Posterior cingulate gyrus (tissue), 11 donors: ENCODE measurements at places on chromosomes 7 and 10.

- DNase-seq = no peak
Observed at GRCh38 chr7:13179011-13179582, 491.7 kb downstream of the ARL4A start.

DNA sequence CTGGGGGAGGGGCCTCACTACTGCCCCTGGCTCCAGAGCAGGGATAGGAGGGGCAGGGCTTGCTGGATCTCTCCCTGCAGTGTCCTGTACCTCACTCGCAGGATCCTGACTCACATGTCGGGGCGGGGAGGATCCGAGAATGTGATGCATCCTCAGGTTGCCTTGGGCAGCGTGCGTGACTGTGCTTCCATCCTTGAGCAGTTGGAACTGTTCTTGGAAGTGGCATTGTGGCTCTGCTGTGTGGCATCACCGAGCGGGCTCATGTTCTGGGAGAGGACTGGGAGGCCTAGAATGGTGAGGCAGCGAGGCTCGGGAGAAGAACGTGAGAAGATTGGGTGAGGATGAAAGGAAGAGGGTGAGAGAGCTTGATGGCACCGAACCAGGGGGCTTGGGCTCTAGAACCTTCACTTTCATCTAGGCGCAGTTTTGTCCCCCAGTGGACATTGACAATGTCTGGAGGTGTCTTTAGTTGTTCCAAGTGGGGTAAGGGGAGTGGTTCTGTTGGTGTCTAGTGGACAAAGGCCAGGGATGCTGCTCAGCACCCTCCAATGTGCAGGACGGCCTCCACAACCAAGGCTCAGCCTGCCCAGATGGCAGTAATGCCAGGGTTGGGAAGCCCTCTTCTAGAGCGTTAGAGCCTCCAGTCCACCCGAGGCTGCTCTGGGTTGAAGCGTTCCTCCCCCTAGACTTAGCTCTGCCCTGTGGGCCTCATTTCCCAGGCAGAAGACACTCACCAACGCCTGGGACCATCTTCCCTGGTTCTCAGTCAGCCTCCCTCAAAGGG, 8.4 kb downstream of the RARRES2 start:
- DNase-seq = no peak

DNA sequence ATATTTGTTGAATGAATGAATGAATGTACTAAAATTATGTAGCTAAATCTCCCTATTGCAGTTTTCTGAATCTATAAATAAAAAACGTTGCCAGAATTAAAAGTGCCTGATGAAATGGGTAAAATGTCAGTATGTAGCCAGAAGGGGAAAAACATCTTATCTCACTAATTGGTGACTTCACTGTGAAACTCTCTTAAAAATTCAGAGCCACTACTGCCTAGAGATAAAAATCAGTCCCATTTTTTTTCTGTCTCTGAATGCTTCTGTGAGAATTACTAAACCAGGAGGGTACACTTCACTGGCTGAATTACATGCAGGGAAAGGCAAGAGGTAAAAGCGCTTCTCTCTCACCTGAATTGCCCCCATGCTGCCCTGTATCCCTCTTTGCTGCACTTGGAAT, 69.6 kb upstream of the HPS1 start:
- no peak for DNase-seq

- DNase-seq = no peak
Observed at GRCh38 chr10:112945811-112946210, 4.2 kb upstream of the TCF7L2 start.

DNA sequence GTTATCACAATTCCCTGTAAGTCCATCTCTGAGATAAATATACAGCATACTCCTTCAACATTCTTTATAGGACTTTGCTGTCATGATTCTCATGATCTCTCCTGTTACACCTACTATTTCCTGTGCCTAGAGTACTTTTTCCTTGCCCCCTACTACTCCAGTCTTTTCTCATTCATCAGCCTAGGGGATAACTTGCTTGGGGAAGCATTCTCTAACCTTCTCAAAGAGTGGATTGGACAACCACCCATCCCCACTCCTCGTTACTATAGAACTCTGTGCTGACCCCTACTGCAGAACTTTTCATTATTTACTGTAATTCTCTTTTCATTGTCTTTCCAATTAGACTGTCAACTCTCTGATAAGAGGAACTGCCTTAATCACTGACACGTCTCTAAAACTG, 57.4 kb upstream of the TFEC start:
- no peak for DNase-seq

- no peak for DNase-seq
Observed at GRCh38 chr10:79179957-79180309, 111.2 kb downstream of the ZMIZ1 start.

- no peak for DNase-seq
Observed at GRCh38 chr7:122602800-122603199, 96.1 kb downstream of the RNF133 start.

DNA sequence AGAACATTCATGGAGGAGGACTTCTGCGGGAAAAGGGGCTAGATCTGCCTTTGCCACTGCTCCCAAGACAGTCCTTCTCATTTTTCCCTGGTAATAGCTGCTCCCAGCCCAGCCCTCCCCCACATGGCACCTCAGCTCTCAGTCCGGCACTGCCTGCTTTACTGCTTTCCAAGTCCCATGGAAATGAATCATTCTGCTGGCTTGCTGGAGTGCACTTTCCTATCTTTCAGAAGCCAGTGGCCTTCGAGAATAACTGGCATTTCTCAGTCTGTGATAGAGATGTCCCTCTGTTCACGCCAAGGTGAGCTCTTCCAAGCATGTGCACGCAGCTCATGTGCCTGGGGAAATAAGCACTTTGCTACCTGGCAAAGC, 61.4 kb downstream of the SYPL1 start:
- DNase-seq = no peak

DNA sequence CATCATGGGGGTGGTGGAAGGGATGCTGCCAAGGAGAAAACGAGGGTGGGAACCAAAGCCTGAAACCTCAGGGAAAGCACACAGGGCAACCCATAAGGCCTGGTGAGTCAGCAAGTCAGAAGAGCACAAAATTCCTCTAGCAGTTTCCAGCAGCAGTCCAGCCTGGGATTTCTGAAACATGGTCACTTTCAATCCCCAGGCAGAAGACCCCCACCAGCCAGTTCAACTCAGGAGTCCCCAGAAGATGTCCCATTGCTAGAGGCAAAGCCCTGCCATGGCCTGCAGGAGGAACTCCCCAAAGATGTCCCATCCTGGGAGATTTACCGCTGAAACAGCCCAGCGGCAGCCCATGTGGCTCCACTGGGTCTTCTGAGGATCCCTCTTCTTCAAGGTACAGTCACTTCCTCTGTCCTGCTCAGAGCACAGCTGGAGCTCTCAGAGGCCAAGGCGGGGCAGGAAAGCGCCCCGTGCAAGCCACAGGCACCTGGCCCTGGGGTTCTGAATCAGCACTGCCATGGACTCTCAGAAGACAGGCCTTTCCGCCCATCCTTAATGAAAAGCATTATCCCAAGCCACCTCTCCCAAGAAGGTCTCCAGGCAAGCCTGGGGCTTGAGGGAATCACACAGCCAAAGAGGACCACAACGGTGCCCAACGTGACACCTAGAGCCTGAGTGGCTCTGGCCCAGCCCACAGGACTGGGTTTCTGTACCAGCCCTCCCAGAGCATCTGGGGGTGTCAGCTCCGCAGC, 196.9 kb downstream of the GRID1 start:
- DNase-seq = no peak

DNA sequence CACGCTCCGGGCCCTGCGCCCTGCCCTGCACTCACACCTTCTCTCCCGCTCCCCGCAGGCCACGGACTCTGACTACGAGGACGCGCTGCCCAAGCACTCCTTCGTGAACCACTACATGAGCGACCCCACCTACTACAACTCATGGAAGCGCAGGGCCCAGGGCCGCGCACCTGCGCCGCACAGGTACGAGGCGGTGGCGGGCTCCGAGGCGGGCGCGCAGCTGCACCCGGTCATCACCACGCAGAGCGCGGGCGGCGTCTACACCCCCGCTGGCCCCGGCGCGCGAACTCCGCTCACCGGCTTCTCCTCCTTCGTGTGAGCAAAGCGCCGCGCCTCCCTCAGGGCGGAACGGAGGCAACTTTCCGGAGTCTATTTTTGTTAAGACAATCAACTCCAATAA, 417.0 kb upstream of the FOXK1 start:
- DNase-seq = no peak

- no peak for DNase-seq
Observed at GRCh38 chr7:140674899-140675701, 2.4 kb downstream of the ADCK2 start.

- DNase-seq = no peak
Observed at GRCh38 chr7:85160223-85160622, 26.6 kb downstream of the SEMA3D start.

- no peak for DNase-seq
Observed at GRCh38 chr7:91064938-91065337, 199.3 kb upstream of the FZD1 start.

- DNase-seq = no peak
Observed at GRCh38 chr7:101792051-101792681, 25.3 kb upstream of the CUX1 start.

GRCh38 chr10:92839191-92840085, 8.9 kb upstream of the EXOC6 start:
- DNase-seq = no peak

DNA sequence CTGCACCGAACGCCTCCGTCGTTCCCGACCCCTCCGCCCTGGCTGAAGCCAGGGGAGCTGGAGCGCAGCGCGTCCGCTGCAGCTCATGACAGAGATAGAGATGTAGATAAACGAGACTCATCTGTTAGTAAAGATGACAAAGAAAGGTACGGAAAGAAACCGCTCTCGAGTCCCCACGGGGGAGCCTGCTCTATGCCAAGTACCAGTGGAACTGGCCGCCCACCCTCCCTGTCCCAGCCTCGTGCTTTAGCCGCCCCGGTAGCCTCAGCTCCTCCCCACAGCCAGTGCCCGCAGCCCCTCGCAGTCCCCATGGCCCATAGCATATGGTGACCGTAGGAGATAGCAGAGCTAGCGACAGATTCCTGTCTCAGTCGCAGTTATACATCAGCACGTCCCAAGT, 344.7 kb upstream of the GALNT17 start:
- DNase-seq = no peak

GRCh38 chr7:27595009-27595408, 67.7 kb downstream of the HIBADH start:
- DNase-seq = no peak

DNA sequence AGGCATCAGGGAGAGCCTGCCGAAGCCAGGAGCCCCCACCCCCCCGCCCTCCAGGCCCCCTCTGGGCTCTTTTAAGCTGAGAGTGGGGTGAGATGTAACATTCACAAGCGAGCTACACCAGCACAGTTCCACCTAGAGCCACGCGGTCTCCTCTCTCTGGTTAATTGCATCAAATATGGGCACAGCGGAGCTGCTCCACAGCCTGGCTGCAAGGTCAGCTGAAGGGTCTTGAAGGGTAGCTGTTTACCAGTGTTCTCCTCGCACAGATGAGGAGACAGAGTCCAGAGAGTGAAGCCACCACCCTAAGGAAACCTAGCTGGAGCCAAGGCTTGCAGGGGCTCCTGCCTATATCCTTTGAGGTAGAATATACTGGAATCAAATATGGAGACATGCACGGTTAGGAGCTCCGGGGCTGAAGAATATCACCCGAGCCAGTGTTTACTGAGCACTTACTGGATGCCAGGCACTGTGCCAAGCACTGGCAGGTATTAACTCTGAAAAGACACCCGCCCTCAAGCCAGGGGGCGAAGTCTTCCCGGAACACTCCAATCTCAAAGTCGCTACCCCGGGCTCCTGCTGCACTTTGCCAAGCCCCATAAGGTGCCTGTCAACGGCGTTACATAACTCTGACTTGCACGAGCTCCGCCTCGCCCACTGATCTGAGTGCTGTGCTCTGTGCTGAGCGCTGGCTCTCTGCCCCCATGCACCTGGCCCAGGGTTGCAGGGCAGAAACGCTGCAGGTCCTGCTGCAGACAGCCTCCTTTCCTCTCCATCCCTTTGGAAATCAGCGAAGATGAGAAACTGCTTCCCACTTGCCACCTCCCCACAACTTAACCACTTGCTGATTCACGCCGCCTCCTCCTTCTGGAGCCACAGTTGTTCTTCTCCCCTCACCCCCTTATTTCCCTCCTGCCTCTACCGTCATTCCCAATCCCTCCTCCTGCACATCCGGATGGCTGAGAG, 5.4 kb downstream of the CHST15 start:
- peak; percentile 59 for DNase-seq

- no peak for DNase-seq
Observed at GRCh38 chr7:7673240-7673550, 32.6 kb downstream of the UMAD1 start.

GRCh38 chr7:26449175-26450165, 157.8 kb downstream of the SNX10 start:
- DNase-seq = no peak

DNA sequence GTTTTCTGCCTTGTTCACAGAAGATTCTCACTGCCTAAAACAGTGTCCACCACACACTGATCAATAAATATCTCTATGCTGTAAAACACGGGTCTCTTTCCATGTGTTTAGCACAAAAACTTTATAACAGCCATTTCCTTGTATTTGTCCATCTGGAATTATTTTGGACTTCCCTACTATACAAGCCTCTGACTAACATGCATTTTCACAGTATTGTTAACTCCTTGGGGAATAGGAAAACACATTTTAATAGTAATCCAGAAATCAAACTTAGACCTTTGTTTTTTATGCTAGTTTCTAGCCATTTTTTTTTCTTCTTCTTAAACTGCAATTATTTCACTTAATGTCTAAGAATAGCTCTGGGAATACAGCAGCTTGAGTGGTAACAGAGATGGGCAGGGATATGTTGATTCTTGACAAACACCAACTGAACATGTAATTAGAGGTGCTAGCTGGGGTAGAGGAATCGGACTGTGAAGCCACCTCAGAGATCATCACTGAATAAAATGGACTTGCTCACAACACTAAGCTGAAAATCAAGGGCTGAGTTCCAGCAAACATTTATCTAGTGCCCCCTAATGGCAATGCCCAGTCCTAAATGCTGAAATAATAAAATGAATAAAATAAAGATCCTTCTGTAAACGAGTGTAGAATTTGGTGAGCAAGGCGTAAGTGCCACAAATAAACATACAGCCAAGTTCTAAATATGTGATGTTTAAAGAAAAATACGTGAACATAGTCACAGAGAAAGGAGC, 593.1 kb downstream of the SORCS1 start:
- DNase-seq = no peak

- DNase-seq = no peak
Observed at GRCh38 chr10:34727595-34728033, 87.5 kb downstream of the PARD3 start.

DNA sequence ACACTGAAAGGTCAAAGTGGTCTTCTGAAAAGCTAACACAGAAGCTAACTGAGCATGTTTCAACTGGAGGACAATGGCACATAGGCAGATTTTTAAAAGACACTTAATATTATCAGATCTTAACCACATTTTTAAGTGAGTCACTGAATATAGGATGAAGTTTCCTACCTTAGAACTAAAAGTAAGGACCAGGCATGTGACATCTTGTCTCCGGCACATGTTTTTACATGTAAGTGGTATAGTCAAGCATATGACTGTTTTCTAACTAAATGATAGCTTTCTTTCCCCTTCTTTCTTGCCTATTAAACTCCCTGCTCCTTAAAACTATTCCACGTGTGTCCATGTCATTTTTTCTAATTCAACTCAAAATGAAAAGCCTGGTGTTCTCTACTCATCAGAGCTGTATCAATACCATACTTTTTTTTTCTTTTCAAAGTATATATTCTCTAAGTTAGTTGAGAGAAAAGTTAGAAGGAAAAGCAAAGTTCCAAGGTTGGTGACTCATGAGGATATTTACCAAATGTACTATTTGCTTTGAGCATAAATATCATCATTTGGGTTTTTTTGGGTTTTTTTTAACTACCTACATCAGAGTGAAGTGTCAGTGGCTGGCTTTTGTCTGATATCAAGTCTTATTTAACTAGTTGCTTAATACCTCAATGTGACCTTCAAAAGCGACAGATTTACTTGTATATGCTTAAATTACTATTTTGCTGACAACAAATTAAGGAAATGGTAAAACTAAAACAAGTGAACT, 127.5 kb downstream of the CRPPA start:
- DNase-seq = no peak

GRCh38 chr7:132240262-132240661, 336.0 kb downstream of the PLXNA4 start:
- no peak for DNase-seq
